ENCODE measurements at places on chromosomes 1 and 21.

DNA sequence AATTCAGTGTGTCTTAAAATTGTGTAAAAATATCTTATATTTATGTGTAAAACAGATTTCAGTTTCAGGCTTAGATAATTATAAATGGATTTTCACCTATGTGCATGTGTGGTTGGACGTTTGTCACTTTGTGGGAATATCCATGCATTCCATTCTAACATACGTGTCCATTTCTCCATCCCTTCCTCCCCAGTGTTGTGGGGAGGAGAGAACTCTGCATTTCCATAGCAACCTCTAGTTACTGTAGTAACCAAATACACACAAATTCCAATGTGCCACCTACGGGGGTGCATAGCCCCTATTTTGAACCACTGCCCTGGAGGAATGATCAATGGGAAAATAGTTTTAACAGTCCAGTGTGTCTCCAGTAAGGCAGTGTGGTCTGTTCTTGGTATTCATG lies 79.0 kb downstream of the RASAL2 start:
- DNase-seq = peak; percentile 57

DNA sequence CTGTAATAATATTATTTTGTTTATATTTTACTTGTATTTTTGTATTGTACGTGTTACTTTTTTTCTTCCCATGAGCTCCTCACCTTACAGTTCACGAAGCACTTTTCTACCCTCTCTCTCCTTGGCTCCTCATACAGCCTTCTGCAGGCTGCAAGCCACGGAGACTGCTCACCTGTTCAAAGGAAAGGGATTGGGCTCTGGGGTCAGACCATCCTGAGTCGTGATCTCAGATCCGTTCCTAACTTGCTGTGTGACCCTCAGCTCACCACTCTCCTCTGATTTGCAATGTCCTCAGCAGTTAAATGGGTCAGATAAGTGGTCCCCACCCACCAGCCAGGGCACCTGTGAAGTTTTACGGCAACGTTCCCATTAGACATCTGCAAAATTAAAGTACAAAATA lies 54.1 kb downstream of the VWA5B1 start:
- DNase-seq = peak; percentile 36

DNA sequence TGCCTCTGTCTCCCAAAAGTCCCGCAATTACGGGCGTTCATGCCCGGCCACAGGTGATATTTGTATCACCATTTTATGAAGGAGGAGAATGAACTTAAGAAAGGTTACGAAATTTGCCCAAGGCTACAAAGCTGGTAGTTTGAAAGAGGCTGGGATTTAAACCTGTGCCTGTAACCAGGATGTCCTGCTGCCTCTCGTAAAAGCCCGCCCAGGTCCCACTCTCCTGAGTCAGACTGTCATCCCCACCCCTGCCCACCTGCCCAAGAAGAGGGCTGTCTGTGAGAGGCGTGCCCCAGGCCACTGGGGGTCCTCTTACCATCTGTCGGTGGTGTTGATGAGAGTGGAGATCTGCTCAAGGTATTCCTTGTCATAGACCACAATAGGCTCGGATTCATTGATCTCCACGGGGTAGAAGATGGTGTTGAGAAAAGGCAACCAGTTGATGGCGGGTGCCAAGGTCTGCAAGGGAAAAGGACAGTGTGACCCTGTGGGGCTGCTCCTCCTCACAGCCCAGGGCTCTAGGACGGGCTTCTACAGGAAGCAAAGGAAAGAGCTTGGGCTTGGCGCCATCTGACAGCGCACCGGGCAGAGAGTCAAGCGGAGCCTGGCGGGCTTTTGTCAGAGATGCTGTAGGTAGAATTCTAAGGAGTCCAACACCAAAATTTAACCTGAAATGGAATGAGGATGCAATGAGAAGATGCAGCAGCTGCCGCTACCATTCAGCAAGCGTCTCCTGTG lies 43.2 kb downstream of the ECE1 start:
- no peak for DNase-seq

DNA sequence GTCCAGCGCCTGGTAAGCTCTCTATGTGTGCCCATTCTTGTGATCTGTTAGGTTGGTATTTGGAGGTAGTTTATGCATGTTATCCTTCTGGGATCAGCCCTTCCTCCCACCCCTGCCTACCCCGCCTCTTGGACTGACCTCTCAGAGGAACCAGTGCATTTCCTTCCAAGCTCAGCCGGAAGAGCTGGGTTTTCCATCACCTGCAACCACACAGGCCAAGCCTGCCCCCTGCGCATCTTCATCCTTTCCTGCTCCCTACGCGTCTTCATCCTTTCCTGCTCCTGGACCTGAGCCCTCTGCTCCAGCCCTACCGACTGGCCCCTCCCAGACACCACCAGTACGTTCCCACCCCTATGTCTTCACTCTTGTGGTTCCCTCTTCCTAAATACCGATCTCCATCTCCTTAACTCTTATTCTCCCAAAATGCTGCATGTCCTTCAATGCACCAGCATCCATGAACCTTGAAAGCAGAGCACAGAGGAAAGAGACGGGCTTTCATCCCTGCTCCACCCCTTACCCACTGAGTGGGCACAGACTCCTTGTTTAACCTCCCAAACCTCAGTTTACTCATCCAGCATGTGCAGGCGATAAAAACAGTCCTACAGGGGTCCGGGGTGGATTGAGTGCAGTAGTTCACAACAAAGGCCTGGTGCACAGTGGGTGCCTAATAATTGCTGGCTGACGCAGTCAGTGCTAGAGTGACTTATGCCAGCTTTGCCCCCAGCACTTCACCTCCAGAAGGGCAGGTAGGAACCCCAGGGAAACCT lies 526.3 kb downstream of the MATN1 start:
- DNase-seq = no peak

- DNase-seq = no peak
Observed at GRCh38 chr21:45043541-45044020, 30.8 kb upstream of the ADARB1 start.

DNA sequence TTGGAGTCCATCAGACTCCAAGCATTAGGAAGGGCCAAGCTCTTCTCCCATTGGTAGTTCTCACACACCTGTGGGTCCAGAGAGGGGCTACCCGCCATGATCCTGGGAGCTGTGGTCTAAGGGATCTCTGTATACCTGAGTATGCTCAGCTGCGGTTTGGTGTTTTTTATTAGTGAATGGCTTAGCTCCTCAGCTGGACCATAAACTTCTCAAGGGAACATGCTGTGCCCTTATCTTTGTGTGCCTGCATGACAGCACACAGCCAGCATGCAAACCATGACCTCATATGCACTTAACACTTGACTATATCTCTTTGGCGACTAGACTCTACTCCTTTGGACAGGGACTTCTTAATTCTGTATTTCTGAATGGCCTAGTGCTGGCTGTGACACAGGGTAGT lies 94.5 kb downstream of the CD58 start:
- DNase-seq = no peak

DNA sequence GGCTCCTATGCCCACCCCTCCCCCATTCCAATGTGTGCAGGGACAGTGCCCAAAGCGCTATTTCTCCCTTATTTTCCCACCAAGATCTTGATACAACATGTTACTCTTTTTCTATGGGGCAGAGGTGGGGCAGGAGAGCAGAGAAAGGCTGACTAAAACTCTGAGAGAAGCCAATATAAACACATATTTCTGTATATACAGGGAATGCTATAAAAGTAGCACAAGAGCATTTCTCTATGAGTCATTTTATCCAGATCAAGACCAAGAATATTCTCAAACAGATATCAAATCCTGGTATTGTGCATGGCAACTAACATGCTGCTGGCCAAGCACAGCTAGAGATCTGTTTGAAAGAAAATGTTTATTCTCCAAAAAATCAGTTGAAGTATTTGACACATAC lies 7.3 kb downstream of the WDR26 start:
- DNase-seq = no peak

GRCh38 chr1:25112400-25112799 lies 119.9 kb downstream of the SYF2 start:
- DNase-seq = no peak

DNA sequence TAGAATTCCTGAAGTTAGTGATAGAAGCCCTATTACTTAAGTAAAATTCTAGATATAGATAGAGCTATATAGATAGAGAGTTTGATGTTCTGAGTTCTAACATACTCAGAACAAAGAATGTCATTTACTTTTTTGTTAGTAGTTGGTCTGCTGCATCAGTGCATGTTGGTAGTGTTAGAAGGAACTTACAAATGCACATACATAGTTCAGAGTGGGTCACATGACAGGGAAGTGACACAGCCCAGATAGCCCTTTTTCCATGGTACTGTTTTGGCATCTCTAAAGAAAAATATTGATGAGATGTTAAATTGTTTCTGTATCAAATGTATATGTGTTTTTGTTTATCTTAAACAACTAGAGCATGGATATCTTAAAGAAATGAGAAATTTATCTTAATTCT lies 45.7 kb downstream of the DHX9 start:
- no peak for DNase-seq

Measured in GM23338 (cell line).